Neural progenitor cell (in vitro differentiated cells): ENCODE measurements at places on chromosomes 2 and 18. TPM values are rescaled to one million over a fixed set of nuclear protein-coding genes. Genes with fewer than 3 reads are reported as not detected.
A peak's percentile ranks its signal among the peaks of the same experiment; 100 is the strongest.

DNA sequence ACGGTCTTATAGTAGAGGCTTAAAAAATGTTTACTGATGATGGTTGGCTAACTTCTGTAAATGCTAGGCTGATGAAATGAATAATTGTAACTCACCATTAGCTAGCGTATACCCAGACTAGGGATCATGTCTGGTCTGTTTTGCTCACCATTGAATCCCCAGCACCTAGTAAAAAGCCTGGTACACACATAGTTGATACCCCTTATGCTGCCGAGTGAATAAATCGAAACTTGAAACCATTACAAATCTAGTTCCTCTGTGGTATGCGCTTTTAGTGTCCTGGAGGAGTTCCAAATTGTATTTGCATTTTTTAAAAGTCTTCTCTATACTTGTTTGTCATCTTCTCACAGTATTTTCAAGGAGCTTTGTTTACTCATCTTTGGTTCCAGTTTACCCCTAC lies 1.3 kb downstream of the TAF1B start:
- no peak for DNase-seq

- no peak for DNase-seq
Observed at GRCh38 chr2:227942021-227942420, 70.6 kb downstream of the DAW1 start.

GRCh38 chr2:102266204-102266603 lies 45.2 kb upstream of the IL1RL1 start:
- no peak for DNase-seq

- DNase-seq = no peak
Observed at GRCh38 chr2:192137451-192137850, 57.3 kb downstream of the TMEFF2 start.

DNA sequence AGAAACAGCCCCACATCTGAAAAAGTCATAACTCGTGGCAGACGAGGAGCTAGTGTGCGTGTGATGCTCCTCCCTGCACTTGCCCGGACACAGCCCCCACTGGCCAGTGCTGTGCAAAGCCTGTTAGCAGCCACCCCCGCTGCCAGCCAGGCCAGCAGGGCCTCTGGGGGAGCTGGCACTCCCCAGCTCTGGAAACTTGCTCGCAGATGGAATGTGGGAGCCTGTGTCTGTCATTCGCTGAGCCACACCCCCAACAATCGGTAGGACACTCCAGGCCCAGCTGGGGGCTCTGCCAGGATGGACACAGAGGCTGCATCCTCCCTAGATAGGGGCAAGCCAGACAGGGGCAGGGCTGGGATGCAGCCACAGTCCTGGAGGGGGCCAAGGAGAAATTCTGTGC lies 62.4 kb upstream of the ATG16L1 start:
- peak; percentile 11 for DNase-seq

DNA sequence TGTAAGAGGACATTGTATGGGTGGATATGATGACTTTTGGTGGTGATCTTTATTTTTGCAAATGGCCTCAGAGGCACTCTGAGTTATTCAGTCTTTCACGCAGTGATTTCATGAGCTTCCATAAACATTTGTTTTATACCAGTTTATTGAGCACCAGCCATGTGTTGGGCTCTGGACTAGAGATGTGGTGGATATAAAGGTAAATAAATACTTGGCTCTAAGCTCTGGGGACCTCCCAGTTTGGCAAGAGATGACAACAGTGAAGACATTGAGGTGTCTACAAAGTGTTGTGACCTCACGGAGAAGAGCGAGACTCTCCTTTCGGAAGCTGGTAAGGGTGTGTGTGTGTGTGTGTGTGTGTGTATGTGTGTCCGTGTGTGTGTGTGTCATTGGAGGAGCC lies 146.4 kb downstream of the TANC1 start:
- no peak for DNase-seq

DNA sequence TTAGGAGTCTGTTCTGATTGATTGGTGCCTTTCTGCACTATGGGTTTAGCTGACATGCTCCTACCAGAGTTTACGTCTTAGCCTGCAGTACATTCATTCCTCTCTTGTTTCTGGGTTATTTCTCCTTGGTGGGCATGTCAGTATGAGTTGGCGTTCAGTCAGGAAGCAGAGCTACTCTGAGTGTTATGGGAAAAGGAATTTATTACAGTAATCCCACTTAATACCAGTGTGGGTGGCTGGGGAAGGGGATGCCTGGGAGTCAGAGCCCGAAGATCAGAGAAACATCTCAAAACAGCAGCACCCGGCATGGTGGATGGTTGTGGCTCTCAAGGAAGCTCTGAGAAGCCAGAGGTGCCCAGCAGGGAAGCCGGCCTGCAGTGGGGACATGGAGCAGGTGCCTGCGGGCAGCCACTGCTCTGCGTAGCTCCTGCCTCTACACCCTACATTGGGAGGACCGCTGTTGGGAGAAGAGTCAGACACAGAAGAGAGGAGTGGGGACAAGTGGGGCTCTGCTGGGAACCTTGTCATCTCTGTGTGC lies 48.9 kb downstream of the RAB31 start:
- no peak for DNase-seq

DNA sequence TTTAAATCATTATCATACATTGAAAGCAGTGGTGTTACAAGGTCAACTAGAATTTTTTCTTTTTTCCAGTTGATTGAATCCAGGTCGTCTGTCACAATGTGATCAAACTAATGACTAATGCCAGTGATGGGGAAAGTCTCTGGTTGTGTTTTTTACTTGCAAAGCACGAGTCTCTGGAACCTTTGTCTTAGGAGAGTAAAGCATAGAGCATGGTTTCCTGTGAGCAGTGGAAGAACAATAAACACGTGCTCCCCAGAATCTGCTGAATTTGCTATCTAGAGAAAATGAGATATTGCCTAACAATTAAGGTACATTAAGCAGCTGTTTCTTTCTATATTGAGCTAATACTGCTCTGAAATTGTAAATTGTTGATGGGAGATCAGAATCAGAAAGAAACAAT lies 1332.4 kb upstream of the TMEFF2 start:
- DNase-seq = no peak

- no peak for DNase-seq
Observed at GRCh38 chr2:194380011-194380410, 1277.0 kb upstream of the SLC39A10 start.

DNA sequence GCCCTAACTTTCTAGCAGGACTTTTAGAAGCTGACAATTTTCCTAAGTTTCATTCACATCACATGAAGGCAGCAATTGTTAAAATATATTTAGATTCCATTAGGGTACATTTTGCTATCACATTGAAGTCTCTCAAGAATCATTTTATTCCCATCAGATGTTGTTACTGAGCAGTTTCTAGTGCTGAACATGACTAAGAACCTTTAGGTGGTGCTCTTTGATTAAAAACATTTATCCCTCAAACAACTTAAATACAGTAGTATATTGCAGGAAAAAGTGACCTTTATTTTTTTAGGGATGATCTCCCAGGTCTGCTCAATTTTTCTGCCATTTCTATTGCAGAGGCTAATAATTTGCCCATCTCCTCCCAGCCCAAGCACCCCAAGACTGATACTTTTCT lies 22.9 kb upstream of the NARS1 start:
- DNase-seq = no peak

DNA sequence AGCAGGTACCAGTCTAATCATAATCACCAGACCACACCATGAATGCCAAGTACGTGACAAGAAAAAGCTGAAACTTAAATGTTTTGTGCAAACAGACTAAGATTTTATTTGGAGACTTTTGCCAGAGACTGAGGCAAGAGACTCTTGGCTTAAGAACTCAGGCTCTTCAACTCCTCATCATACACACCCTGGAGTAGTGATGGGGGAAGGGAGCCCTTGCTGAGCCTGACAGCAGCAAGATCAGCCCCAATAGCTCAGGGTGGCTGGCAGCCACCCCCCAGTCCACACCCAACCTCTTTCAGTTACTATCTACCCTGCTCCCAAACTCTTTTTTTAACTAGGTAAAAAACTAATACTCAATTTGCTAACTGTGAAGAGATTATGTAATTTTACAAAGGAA lies 114.8 kb downstream of the CCBE1 start:
- no peak for DNase-seq

GRCh38 chr18:2992995-2993877 lies 19.7 kb downstream of the LPIN2 start:
- DNase-seq = no peak

DNA sequence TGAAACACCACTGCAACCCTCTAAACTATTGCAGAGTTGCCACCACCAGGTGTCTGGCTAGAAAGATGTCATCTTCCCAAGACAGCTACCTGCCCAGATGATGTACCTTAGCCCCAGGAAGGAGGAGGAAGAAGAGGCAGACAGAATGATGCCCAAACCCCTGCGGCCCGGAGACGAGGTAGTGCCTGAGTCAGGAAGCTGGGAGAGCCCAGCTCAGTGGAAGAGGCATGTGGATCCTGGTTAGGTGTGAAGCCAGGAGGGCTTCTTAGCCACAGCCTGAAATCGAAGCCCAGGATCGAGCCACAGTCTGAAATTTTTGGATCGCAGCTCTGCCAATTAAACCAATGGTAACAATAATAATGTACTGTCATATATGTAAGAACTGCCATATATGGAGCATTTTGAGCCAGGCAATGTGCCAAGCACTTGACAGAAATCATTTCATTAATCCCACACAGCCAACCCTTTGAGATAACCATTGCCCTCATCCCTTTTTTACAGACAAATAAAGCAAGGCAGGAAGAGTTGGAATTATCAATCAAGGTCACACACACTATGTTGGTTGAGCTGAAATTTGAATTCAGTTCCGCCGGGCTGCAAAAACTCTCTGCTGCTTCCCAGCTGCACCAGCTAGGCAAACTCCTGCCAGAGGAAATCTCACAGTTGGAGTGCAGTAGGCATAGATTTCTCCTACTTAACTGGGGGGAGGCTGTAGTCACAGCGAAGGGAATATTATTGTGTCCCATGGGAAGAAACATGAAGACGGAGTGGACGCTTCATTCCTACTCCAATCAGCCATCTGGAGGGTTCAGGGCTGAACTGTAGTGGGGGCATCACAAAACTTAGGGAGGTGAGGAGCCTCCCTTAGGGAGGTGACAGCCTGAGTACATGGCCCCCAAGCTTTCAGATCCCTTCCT lies 19.4 kb upstream of the CYP1B1 start:
- no peak for DNase-seq

DNA sequence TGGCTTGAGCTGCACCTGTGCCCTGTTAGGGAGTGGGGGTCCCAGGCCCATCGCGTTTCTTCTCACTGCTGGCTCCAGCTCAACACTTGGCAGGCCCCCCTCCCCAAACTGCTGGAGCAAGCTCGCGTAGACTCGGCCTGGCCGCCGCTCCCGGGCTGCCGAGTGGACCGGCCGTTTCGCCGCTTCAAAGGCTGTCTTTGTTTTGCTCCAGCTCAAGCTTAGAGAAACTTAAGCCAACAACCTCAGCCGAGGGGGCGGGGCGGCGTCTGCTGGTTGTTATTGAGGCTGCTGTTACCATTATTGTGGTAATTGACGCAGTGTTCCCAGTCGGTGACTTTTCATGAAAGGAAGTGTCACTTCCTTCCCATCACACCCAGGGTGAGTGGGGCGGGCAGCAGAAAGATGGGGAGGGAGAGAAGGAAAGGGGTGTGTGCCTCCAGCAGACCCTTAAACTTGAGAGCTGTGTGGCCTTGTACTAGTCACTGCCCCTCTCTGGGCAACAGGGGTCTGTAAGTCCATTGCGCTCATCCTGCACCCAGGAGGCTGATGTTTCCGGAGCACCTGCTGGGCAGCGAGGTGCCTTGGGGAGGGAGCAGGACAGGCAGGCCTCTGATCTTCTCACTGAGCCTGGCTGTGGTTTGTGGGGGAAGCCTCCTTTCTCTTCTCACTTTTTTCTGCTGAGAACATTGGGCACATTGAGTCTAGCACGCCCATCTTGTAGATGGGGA lies 2.1 kb downstream of the ARID5A start:
- DNase-seq = peak; percentile 95

DNA sequence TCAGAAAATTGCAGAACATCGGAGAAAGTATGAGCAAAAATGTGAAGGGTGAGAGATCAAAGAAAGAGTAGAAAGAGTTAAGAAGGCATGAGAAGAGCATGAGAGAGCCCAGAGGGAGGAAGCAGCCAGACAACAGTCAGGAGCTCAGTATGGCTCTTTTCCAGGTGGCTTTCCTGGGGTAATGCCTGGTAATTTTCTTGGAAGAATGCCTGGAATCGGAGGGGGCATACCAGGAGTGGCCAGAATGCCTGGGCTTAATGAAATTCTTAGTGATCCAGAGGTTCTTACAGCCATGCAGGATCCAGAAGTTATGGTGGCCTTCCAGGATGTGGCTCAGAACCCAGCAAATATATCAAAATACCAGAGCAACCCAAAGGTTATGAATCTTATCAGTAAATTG lies 271.8 kb upstream of the TFPI start:
- DNase-seq = no peak

DNA sequence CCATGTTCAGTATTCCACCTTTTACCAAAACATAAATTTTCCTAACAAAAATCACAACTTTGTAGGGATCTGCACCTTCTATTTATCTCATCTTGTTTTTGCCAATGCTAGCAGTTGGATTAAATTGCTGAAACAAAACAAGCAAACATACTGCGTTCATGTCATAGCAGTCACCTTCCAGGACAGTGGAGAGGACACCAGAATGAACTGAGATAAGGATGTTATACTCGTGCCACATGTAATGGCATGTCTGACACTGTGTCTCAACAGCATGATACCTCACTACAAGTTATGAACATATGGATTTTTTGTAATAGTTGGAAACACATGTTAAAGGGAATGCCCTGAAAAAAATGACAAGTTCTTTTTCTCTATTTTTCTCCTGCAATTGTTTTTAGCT lies 245.3 kb downstream of the XIRP2 start:
- no peak for DNase-seq

- no peak for DNase-seq
Observed at GRCh38 chr2:33457556-33458247, 18.7 kb upstream of the RASGRP3 start.

GRCh38 chr2:45014016-45014702 lies 4.9 kb upstream of the SIX2 start:
- peak; percentile 89 for DNase-seq

- no peak for DNase-seq
Observed at GRCh38 chr18:58143386-58143785, 99.4 kb downstream of the NEDD4L start.

VSNL1 gene
- 54.5 and 94.4 TPM in 2 replicates for total RNA-seq

PLCD4 gene
- 0.12 and 1.1 TPM in 2 replicates for total RNA-seq

RAB12 gene
- 24.6 and 41.4 TPM in 2 replicates for total RNA-seq

IL36G gene
- 0.59 and 1.3 TPM in 2 replicates for total RNA-seq

UBR3 gene
- 19.1 and 31.7 TPM in 2 replicates for total RNA-seq

SERPINB10 gene
- total RNA-seq = not detected in 2 replicates

RND3 gene
- 4.0 and 6.4 TPM in 2 replicates for total RNA-seq

LOXHD1 gene
- not detected in 2 replicates for total RNA-seq

BCL2 gene
- total RNA-seq = 4.2 and 4.9 TPM in 2 replicates

C1QL2 gene
- not detected in 2 replicates for total RNA-seq

RUFY4 gene
- total RNA-seq = not detected in 2 replicates

HOXD11 gene
- not detected in 2 replicates for total RNA-seq

RIT2 gene
- total RNA-seq = not detected in 2 replicates

NEU2 gene
- total RNA-seq = not detected in 2 replicates

PLA2R1 gene
- 0.45 and 0.90 TPM in 2 replicates for total RNA-seq

CELF4 gene
- total RNA-seq = 0.50 and 1.8 TPM in 2 replicates

IL1RL1 gene
- total RNA-seq = not detected in 2 replicates

MTIF2 gene
- 34.1 and 39.2 TPM in 2 replicates for total RNA-seq

PCARE gene
- total RNA-seq = not detected in 2 replicates

CTLA4 gene
- not detected in 2 replicates for total RNA-seq
